Suppressor macrophage treated with lipopolysaccharide for 1 hour (primary cell): ENCODE measurements at places on chromosomes 2 and 18.

GRCh38 chr2:215019085-215019484 lies 119.3 kb downstream of the ABCA12 start:
- DNase-seq, result no peak

- DNase-seq, result no peak
These were observed 495 bp downstream of the TMEM169 start for GRCh38 chr2:216082117-216082711.

GRCh38 chr2:161556440-161556839 lies 67.8 kb upstream of the SLC4A10 start:
- DNase-seq, result no peak

DNA sequence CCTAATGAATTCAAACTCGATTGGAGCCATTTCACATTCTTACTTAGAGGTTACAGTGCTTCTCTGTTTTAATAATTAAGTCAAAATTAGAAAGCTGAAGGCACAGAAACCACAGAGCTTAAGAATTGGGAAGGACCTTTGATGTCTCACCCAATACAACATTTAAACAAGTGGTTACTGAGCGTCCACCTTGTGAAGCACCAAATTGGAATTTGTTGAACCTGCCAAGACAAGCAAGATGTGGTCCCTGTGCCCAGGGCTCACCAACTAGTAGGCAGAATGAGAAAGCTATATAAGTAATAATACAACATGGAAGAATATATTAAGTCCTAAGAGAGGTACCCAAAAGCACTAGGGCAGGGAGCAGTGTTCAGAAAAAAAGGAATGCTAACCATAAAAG lies 64.5 kb upstream of the NPAS2 start:
- DNase-seq, result no peak

DNA sequence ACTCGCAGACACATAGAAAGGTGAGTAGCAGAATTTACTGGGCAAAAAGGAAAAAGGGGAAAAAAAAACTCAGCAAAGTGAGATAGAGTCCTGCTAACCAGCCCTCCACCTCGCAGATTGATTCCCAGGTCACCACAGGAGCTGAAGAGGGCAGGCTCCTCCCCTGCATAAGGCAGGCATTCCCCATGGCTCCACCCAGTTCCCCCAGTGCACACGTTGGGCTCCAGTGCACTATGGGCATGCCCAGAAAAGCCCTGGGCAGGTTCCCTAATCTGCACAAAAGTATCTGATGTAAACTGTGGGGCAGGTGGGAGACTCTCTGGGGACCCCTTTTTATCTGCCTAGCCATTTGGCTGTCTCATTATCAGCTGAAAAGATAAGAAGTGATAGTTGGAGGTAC lies 461.2 kb upstream of the TMEFF2 start:
- DNase-seq, result no peak

DNA sequence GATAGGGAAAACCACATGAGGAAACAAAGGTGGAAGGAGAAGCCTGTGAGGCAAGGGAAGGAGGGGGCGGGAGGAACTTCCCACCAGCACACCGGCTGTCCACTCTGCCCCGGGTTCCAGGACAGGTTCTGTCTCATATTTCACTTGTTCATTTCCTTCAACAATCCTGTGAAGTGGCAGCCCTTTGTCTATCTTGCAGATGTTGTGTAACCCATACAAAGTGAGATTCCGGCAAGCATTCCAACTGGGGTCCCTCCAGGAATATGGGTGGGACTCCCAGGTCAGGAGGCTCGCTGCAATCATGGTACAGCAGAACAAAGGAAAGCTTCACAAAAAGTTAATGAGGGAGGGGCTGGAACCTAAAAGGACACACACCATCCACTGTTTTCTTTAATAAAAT lies 271.3 kb upstream of the PXDN start:
- DNase-seq, result no peak

- DNase-seq, result peak; percentile 25
These were observed 877 bp downstream of the INHBB start for GRCh38 chr2:120346667-120347358.

- no peak for DNase-seq
These were observed 33.9 kb upstream of the TBC1D8 start for GRCh38 chr2:101185085-101185484.

DNA sequence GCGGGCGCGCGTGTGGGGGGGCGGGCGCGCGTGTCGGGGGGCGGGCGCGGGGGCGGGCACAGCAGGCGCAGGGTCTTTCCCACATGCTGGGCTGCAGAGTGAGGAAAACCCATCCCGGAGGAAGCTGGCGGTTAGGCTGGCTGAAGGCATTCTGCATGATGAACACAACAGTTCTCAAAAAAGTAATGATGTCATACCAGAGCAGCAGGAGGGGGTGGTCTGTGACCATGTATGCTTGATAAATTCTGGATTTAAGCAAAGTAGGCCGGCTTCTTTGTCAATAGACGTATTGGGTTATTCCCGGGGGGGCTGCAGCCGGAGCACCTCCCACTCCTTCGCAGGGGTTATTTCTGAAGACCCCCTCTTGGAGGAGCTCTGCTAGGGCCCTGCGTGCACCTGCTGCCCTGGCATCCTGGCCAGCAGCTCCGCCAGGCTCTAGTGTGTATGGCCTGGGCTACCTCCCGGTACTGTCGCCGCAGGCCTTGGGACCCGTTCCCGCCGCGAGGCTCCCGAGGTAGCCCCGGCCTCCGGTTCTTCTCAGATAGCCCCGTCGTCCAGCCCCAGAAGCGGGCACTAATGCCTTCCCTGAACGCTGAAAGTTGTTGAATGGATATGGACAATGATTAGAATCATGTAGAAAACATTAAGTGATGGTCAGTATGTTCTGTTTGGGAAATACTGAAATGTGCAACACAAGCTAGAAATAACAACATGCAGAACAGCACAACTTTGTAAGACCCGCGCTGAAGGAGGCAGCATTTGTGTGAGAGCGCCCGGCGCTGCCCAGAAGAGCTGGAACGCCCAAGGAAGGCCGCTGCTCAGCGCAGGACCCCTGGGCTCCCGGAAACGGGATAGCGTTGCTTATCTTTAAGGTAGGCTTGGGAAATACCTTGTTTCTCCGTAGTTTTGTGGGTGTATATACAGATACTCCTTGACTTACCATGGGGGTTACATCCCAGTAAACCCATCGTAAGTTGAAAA lies 101.4 kb upstream of the RAB6C start:
- DNase-seq, result peak; percentile 87

DNA sequence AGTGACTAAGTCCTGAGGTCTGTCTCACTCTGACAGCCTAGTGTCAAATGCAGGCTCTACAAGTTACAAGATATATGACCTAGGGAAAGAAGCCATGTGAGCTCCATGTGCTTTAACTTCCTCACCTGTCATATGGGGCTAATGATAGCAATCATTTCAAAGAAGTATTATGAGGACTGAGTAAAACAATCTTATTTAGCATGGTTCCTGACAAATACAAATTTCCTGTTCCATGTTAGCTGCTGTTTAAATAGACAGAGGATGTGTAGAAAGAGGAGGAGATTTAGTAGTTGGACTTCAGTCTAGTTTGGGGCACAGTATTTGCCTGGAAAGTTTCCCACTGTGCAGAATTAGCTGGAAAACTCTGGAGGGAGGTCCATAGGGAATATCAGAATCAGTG lies 545.8 kb downstream of the CNTNAP5 start:
- no peak for DNase-seq

DNA sequence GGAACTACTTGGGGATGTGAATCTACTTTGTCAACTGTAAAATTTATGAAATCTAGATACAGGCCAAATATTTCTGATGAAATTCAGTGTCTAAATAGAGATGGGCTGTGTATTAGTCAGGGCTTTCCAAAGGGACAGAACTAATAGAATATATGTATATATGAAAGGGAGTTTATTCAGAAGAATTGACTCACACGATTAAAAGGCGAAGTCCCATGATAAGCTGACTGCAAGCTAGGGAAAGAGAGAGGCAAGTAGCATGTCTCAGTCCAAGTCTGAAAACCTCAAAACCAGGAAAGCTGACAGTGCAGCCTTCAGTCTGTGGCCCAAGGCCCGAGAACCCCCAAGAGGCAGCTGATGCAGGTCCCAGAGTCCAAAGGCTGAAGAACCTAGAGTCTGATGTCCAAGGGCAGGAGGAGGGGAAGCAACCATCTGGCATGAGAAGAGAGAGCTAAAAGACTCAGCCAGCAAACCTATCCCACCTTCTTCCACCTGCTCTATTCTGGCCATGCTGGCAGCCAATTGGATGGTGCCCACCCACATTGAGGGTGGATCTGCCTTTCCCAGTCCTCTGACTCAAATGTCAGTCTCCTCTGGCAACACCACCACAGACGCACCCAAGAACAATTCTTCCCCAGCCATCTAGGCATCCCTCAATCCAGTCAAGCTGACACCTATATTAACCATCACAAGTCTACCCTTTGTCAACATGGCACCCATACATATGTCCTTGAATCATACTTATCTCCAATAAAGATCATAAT lies 29.3 kb upstream of the MEX3C start:
- no peak for DNase-seq

GRCh38 chr18:35497027-35497369 lies 762 bp downstream of the INO80C start:
- peak; percentile 43 for DNase-seq

DNA sequence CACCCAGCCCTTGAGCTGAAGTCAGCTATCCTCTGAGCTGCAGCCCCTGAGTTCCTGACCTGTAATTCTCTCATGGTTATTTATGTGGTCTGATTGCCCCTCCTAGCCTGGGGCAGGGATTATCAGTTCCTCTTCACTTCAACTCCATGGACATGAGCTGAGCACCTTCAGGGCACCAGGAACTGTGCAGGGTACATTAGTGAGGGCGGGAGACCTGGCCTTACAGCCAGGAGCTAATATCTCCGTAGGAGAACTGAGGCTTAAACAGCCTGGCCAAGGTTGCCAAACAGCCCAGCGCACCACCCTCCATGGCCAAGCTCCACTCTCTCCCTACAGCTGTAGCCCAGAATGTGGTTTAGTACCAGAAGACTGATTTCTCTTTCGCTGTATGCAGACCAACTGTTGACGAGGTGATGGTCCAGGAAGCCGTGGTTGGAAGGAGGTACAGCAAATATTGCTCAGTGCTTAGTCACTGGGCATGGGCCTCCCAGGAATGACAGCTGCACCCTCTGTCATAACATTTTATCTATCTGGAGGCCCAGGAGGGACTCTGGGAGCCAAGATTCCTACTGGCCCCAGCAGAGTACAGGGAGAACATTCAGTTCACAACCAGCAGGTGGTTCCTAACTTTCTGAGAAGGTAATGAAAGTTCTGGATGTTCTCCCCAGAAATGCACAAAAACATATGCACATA lies 228.7 kb upstream of the SIX2 start:
- peak; percentile 47 for DNase-seq

- DNase-seq, result peak; percentile 7
These were observed 78.2 kb downstream of the PTGR3 start for GRCh38 chr18:75130591-75131328.

DNA sequence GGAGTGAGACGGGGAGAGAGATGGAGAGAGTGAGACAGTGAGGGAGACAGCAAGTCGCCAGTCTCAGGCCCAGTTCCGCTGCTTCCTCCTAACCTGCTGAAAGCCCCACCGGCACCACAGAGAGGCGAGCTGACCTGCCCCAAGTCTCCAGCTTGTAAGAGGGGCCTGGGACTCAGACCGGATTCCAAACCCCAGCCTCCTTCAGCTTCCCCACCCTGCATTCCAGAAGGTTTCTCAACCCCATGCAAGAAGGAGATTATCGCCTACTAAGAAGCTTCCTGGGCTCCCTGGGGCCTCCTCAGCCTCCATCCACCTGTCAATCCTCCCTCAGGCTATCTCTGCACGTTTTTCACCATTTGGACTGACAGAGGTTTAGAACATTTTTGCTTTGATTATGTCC lies 173.1 kb upstream of the RAB6C start:
- no peak for DNase-seq

DNA sequence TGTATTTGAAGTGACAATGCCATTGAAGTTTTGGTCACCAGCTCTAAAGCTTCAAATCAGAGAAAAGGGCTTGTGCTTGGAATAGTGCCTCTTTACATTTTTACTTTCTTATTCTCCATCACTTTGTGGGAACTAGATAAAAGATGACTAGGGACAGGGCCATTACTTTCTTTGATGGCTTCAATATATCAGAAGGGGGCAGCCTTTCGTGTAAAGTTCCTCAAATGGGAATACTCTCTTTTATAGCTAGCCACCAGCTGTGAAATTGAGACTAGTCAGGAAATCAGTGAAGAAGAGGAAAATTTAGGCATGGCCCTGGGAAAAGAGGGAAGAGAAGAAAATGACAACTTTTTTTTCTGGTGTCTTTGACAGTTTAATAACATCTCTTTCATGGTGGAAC lies 242.5 kb downstream of the DCC start:
- no peak for DNase-seq

DNA sequence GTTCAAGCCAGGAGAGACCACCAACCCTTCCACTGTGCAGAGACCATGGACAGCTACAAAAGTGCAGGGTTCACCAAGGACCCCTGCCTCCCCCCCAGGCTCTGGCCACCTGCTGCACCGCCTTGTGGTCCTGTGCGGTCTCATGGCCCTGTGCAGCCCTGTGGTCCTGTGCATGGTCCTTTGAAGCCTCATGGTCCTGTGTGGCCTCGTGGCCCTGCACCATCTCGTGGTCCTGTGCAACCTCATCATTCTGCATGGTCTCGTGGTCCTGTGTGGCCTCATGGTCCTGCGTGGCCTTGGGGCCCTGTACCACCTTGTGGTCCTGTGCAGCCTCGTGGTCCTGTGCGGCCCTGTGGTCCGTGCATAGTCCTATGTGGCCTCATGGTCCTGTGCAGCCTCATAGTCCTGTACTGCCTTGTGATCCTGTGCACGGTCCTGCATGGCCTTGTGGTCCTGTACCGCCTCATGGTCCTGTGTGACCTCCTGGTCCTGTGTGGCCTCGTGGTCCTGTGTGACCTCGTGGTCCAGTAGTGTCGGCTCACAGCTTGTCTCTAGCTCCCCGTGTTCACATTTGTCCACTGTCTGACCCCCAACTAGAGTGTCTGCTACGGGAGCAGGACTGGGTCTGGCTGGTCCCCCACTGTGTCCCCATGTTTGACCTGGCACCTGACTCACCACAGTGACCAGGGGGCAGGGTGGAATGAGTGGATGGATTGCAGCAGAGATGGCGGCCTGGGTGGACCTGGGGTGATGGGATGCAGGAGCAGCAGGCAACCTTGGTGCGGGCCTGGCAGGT lies 20.0 kb upstream of the OTOS start:
- DNase-seq, result no peak

GRCh38 chr2:43745457-43745856 lies 28.4 kb upstream of the DYNC2LI1 start:
- no peak for DNase-seq

- no peak for DNase-seq
These were observed 5.0 kb upstream of the EVA1A start for GRCh38 chr2:75565472-75566462.

DNA sequence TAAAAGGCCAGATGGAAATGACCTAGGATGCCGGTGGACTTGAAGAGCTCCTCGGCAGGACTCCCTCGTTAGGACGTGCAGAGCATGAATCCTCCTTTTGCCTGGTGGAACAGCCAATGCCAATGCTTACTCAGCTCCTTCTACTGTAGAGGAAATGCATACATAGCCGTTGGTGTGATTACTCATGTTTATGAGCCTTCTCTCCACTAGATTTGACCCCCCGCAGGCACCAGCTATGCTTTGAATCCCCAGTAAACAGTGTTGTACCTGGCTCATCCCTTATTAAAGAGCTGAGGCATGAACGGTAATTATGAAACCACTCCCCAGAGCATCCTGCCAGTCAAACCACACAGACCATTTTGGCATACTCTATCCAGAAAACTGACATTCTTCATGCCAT lies 172.8 kb downstream of the ANTXR1 start:
- peak; percentile 37 for DNase-seq
